ENCODE measurements at places on chromosomes 2 and 18.

DNA sequence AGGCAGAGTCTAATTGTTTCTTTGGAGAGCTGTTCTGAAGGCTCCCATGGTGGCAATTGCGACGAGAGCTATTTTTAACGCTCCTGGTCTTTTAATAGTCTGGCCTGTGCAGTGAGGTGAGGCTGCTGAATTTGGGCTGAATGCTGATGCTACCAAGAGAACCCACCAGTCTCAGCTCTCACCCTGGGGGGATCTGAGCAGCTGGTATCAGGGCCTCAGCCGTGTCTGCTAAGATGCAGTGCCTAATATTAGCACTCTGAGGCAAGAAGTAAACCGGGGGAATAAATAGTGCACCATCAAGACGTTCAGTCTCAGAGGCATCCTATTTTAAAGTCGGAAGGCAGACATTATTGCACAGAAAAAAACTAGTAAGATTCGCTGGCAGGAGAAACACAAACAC is 214.8 kb upstream of the PID1 start:
- DNase-seq, result no peak

DNA sequence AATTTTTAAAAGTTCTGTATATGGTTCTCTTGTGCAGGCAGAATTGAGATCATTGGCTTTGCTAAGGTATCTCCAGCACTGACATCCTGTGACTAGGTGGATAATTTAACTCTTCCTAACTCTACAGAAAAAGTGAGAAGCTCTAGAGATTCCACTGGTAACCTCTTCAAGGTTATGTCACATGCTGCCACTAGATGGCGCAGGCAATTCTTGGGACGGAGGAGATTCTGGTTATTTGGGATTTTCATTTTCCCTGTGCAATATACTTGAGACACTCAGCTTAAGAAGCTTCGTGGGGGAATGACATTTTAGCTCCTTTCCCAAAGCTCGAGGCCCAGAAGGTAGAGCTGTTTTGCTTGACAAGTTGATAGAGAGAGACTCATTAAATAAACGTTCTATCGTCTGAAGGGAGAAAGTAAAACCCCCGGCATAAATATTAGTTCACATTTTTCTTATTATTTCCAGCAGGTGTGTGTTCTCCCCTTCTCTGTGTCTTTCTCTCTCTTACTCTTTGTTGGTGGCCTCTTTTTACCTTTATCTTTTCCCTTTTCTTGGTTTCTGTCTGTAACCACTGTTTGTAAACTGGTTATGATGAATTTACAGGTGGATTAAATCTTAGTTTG is 26.6 kb upstream of the LANCL1 start:
- DNase-seq, result peak; percentile 68

- no peak for DNase-seq
Observed at GRCh38 chr18:31042084-31042405, 497 bp downstream of the DSC3 start.

DNA sequence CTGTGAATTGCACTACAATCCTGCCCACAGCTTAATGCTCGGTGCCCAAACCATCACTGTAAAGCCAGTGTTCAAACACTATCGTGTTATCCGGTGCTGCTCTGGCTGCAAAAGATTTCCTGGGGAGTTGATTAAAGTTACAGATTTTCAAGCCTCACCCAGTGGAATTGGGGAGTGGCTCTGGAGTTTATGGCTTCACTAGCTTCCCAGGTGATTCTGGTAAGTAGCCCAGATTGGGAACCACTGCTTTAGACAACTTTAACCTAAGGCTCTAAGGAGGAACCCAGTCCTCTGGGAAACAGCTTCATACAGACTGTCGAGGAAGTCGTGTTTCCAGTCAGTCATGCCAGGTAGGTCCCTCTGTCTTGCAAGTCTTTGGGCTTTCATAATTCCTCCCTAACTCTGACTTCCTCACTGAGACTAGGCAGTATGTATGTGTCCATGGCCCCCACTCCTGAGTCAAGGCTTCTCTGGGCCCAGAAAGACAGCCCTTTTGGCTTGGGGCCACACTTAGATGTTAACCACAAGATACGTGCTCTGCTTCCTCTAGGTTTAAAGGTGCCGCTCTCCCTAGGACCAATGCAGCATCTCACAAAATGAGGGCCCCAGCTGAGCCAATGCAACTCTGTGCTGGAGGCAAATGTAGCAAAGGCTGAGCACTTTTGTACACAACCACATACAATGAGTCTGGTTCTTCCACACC is 299.7 kb downstream of the PRKCE start:
- DNase-seq, result no peak

- DNase-seq, result no peak
Observed at GRCh38 chr2:220648628-220649027, 923.5 kb downstream of the EPHA4 start.

- no peak for DNase-seq
Observed at GRCh38 chr2:126792186-126792585, 106.5 kb upstream of the TEX51 start.

DNA sequence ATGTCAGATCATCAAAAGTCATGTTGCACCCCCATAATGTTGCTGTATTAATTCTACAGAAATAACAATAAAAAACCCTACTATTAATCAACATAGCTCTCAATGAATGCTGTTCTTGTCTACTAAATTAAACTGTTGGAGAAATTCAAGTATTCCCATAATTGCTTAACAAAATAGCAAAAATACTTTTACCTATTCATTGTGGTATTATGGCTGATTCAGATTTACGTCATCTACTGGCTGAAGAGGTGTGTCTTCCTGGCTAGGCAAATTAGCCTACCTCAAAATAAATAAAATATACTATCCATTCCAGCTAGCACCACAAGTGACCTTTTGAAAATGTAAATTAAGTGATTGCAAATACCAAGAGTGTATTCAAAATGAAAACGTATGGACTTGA is 249.4 kb downstream of the MEIS1 start:
- no peak for DNase-seq

DNA sequence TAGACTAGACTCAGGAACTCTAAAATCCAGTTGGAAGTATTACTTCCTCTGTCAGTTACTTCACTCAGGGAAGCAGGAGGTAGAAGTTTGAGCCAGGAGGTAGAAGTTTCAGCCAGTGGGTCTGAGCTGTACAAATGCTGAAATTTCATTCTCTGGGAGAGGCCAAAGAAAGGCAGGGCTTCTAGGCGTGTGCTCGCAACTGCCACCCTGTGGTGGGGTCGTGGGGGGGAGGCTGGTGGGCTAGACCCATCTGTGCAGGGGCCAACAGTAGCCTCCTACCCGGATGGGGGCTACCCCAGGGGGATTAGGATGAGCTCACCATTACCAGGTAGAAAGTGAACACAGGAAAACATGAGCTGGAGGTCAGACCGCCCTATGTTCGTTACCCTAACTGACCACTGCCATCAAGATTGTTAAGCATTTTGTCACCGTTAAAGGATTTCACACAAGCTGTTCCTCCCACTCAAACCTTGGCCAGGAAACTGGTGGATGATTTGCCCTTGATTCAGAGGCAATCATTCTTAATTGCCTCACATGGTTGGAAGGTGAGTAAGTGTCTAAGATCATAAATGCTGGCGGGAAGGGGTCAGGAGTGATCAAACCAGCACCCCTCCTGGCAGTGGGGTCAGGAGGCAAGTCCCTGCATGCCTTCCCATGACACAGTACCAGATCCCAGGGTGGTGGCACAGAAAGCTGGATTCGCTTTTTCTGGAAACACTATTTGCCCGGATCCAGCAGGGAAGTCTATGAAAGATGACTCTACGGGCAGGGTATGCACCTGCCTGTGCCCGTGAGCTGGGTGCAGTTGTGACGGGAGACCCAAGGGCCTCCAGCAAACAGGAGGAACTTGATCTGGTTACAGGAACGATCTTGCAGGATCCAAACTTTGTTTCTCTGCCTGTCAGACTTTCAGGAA is 5.2 kb upstream of the FHL2 start:
- DNase-seq, result no peak

DNA sequence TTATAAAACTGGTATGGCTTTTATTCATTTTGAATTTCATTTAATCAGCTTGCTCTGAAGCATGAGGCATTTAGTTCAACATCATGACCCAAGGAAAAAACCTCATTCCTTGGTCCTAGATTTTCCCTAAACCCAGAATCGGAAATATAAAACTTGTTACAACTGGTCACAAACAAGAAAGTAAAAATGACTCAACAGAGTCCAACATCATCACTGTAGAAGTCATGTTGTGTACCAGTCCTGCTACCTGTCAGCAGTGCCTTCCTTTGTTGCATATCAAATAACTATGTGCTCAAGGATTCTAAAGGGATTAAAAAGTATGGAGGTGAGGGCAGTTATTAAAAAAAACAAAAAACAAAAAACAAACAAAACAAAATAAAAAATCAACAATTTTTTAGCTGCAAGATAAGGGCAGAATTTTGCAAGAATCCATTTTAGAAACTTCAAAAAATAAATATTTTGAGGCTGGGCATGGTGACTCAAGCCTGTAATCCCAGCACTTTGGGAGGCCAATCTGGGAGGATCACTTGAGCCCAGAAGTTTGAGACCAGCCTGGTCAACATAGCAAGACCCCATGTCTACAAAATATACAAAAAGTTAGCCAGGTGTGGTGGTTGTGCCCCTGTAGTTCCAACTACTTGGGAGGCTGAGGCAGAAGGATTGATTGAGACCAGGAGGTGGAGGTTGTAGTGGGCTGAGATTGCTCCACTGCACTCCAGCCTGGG is 18.4 kb downstream of the NCKAP1 start:
- DNase-seq, result no peak

GRCh38 chr2:4662161-4662779 is 958.9 kb downstream of the DCDC2C start:
- DNase-seq, result no peak

DNA sequence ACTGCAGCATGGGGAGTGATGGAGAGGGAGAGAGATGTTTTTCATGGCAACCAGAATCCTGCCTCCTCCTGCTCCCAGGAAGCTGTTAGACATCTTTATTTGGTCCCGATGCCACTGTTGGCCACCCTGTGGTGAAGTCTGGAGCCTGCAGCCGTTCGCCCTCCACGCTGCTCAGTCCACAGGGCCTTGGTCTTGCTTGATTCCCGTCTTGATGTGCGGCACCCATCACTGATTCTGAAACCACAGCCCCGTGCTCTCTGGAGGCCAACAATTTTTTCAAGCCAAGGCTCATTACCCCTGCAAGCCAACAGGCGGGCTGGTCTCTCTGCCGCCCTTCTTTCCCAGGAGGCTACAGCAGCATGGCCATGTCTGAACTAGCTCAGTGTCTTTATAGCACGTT is 24.5 kb downstream of the SIGLEC15 start:
- no peak for DNase-seq

DNA sequence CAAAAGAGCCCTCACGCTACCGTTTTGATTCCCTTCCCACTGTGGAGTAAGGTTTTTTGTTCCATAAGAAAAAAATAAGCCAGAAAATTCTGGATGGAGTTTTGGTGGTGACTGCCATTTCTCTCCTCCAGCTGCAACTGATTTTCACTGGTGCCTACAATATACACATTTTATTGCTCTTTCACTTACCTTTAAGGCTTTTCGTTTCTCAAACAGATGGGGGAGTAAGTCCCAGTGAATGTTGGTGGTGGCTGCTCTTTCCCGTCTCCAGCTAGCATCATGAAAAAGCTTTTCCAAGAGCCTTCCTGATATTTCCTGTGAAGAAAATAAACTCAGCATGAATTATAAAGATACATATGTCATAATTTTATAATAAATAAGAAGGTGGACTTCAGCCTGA is 932.5 kb upstream of the PIK3C3 start:
- DNase-seq, result no peak

GRCh38 chr2:232085826-232086425 is 124.4 kb downstream of the DIS3L2 start:
- DNase-seq, result no peak

DNA sequence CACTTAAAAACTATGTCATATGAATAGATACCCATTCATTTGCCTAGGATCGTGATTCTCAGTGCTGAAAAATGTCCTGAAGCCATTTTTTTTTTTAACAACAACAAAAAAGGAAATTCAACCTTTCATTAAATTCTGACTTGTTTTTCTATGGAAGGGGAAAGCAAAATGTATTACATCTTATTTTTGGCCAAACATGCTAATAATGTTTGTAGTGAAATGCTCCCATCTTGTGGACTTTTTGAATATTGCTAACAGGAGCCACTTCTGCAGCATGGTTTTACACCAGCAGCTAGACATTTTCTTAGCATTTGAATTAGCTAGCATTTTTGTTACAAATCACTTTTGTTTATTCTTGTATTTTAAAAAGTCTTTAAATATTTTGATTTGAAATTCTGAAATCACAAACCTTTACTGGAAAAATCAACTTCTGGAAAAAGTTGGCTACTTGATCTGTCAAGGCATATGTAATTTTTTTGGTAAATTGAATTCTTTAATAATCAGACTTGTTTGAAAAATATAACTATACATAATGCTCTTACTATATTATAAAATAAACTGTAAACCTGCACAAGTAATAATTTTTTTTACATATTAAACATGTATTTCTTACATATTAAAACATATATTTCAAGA is 75.8 kb downstream of the KIDINS220 start:
- DNase-seq, result peak; percentile 65

DNA sequence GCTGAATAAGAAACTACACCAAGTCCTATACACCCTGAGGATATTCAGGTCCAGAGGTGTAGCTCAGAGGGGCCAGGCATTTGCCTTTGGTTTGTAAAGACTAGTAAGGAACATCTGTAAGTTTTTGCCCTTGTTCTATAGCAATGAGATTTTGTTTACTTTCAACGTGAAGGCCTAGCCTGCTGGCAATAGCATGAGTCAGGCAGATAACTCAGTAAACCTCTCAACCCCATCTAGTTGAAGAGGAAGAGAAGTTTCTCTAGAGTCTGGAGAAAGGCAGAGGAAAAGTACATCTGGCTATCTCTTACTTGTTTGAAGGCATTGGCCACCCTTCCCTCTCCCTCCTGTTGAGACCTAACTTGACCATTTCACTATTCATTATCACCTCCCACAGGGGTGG is 70.3 kb upstream of the ZNF521 start:
- DNase-seq, result no peak

Measured in COR-L47 (cell line).